Hippocampal formation (tissue), 2 donors: ENCODE measurements at places on chromosomes 2 and 18.

GRCh38 chr2:44934038-44934982, 7.2 kb upstream of the SIX3 start:
- no peak for DNase-seq

DNA sequence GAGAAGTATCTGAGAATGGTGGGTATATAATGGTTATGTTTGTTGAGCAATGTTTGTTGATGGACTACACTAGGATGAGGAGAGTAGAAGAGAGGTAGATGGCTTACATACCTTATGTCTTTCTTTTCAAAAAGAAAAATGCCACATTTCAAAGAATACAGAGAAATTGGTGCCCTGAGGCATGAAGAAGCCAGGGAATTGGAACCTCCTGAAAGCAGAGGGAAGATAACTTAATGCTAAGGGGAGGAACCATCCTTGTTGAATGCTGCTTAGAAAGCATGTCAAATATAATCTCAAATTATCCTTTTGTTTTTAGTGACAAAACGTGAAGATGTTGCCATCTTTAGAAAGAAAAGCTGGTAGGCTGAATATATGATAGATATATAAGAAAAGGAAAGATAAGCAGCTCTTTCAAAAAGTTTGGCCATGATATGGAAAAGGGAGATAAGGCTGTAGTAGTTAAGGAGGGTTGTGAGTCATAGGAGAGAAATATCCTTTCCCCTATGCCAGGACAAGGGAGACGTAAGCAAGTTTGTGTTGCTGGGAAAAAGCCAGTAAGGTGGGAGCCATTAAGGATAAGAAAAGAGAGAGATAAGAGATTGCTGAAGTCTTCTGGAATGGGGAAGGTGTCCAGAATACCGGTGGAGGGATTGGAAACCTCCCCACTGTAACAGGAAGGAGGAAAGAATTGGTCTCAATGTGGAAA, 66.3 kb downstream of the SCN2A start:
- no peak for DNase-seq

DNA sequence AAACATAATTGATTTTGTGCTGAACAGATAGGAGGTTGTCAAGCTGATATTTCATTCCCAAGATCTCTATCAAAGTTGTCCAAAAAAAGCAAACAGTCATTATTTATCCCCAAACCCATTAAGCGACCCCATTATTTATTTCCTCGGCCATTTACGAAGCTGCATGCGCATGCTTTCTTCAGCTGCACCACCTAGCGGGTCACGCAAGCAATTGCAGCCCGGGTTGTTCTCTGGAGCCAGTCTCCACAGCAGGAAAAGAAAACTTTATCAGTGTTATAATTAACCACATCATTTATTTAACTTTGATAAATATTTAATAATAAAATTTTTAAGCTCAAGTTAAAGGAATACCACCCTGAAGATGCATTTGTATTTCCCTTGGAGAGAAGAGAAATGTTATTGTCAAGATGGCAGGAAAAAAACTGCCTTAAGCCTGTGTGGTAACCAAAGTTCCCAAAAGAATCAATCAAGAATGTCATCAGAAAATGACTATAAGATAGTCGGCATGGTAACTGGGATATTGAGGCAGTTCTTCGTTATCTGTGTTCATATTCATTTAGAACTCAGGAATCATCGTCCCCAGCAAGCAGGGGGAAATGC, 304.7 kb downstream of the FBXO15 start:
- DNase-seq: peak; percentile 47

- no peak for DNase-seq
These were observed 43.5 kb downstream of the COX7A2L start for GRCh38 chr2:42317486-42317885.

DNA sequence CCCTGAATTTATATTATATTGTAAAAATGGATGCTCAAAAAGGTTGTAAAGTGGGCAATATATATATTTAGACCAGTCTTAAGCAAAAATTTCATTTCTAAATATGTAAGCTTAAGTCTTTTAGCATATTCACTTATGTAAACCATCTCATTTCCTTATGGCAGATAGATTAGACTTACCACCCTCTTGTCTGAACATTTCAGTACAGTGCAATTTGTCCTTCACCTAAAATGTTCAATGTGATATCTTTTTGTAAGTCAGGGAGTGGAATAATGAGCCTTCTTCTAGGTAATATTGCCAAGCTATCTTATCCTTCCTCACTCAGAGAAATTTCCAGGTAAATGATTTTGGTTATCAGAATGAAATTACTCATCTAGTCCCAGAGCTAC, 92.3 kb downstream of the KLF7 start:
- no peak for DNase-seq

DNA sequence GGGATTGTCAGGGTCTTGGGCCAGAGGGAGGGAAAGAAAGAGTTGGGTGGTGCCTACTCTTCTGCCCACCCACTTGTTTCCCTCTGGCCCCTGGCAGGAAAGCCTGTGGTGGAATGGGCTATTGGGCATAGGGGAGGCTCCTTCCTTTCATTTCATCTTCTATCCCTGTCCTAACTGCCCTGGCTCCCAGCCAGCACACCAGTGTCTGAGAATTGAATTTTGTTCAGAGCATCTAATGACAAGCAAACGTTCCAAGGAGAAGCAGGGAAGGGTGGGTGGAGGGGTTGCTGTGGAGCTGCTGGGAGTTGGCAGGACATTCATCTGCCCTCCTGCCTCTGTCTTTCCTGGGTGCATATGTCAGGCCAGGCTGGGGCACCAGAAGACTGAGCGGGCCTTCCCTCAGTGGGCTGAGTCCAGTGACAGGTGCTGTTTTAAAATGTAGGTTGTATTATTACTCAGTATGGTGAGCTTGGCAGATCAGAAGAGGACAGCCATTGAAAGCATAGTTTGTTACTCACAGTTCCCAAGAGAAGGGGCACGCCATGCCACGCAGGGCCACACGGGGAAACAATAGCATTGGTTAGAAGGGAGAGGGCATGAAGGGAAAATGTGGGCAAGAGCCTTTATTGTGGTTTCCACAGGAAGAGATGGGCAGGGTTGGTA, 171.9 kb downstream of the ACOXL start:
- no peak for DNase-seq

DNA sequence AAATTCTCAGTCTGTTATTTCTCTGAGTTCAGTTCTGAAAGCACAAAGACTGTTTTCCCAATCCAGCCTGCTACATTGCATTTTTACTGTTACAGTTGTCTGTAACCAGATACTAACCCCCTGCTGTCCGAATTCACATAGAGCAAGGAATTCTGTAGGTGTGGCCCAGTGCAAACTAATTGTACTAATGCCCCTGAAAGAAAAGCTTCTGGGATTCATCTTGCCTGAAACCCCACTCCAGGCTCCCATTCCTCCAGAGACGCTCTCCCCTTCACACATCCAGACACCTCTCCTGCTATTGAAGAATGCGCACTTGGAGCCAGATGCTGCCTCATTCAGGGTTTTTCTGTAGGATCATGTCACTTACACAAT, 127.0 kb downstream of the TTC32 start:
- DNase-seq: no peak

- peak; percentile 70 for DNase-seq
These were observed 571 bp downstream of the YWHAQ start for GRCh38 chr2:9630117-9630735.

DNA sequence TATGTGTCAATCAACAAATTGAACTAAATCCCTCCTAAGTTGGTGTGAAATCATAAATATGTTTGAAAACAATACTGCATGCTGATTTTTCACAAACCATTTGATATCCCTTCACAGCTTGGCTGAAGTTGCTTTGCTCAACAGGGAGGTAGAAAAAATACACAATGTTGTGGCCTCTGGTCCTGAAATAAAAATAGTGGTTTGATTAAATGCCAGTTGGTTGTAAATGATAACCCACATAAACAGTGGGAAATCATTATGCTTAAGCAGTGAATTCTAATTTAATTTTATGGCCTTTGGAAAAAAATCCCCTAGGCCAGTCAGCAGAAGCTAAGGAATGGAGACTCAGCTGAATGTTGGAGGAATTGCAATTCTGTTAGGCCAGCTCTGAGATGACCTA, 359.4 kb upstream of the CWC22 start:
- no peak for DNase-seq

- DNase-seq: no peak
These were observed 516.5 kb downstream of the XIRP2 start for GRCh38 chr2:167404627-167405284.

DNA sequence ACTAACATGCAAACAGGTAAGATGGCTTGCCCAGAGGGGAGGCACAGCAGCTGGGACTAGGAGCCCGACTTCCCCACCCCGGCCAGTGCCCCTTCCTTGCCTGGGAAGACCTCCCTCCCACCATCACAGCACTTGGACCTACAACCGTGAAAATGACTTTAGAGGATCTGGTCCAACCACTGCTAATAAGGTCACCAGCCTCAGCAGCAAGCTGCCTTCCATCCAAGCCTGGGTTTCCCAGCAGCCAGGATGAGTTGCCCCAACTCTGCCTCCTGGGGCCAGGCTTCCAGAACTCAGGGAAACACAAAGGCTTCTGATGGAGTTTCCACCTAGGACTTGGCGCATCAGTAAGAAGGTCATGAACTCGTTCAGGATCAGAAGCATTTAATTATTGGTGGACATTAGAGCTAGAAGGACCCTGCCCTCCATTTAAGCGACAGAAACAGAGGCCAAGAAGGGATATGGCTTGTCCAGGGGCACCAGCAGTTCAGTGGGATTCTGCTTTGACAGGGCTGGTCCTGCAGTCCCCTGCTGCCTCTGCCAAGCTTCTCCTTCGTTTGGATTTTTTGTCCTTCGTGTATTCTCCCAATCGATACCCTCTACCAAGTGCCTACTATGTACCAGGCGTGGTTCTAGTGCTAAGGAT, 403.0 kb upstream of the ID2 start:
- no peak for DNase-seq

DNA sequence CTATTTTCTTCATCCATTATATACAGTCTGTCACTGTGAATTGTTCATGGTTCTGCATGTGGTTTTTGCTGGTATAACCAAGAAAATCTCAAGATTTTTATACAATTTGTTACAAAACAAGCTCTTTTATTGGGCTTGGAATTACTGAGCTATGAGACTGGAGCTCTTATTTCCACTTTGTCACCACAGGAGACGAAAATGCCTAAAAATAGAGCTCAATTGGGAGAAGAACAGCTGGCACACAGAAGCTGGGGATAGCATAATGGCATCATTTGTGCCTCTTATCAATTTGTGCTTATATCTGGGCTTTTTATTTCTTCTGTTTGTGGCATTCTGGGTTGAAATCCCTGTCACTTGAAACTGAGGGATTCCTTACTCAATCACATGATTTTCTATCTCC, 219.1 kb downstream of the CALCRL start:
- DNase-seq: no peak

DNA sequence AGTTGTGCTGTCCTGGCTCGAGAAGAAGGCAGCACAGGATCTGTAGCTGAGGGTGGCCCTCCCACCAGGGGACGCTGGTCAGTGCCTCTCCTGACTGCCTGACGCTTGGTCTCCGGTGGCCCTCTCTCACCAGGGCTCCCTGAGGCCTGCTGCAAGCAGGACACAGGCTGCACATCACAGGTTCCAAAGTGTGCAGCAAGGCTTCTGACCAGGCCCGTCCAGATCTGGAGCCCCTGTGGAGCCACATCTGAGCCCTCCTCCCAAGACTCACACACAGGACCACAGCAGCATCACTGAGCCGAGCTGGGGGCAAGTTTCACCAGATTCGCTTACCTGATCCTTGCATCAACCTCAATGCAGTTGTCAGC, 12.1 kb downstream of the AMER3 start:
- no peak for DNase-seq

DNA sequence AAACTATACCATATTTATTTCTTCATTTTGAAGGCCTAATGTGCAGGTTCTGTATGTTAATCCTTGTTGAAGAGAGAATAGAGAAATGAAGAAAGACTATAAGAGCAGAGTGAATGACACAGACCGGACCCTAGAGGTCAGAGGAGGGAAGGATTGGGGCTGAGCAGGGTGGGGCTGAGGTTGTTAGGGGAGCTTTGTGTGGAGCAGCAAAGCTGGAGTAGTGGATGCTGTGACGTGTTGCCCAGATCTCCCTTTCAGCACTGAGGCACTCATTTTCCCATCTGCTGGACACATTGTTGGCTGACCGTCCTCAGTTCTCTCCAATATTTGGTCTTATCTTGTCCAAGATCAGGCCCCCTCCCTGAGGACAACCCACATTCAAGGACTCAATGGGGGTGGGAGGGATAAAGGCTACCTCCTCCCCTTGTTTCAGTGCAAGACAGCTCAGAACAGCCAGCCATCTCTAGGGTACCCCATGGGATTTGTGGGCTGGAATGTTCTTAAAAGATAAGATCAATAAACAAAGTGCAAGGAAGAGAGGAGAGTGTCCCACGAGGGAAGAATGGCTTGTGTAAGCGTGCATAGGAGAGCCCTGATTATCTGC, 143.6 kb downstream of the TDRD15 start:
- no peak for DNase-seq

GRCh38 chr18:13437796-13438506, 219.4 kb downstream of the LDLRAD4 start:
- no peak for DNase-seq

GRCh38 chr2:188474316-188474715, 182.6 kb downstream of the GULP1 start:
- DNase-seq: no peak

GRCh38 chr18:62637807-62638687, 77.3 kb upstream of the PHLPP1 start:
- no peak for DNase-seq
